ENCODE measurements at places on chromosomes 13 and 19. TPM values are rescaled to one million over a fixed set of nuclear protein-coding genes. Genes with fewer than 3 reads are reported as not detected.

Gene CD37
- total RNA-seq: 2.9 TPM

Gene PLK5
- not detected for total RNA-seq

- H3K4me1 ChIP-seq: peaks cover 18% of the 10 kb centered on the region
- H3K4me3 ChIP-seq: no peak overlapping the region
- no peaks in the 10 kb centered on the region for H3K27me3 ChIP-seq
- no peak overlapping the region for H3K27ac ChIP-seq
- H3K36me3 ChIP-seq: no peaks in the 10 kb centered on the region
- no peak for DNase-seq
Measured at GRCh38 chr13:97266332-97266731, 44.2 kb downstream of the MBNL2 start.

GRCh38 chr13:64234255-64234654 lies 2818.6 kb upstream of the PCDH20 start:
- no peak overlapping the region for H3K4me3 ChIP-seq
- H3K27me3 ChIP-seq: no peaks in the 10 kb centered on the region
- DNase-seq: no peak
- no peaks in the 10 kb centered on the region for H3K36me3 ChIP-seq
- H3K27ac ChIP-seq: no peak overlapping the region
- H3K4me1 ChIP-seq: no peaks in the 10 kb centered on the region

DNA sequence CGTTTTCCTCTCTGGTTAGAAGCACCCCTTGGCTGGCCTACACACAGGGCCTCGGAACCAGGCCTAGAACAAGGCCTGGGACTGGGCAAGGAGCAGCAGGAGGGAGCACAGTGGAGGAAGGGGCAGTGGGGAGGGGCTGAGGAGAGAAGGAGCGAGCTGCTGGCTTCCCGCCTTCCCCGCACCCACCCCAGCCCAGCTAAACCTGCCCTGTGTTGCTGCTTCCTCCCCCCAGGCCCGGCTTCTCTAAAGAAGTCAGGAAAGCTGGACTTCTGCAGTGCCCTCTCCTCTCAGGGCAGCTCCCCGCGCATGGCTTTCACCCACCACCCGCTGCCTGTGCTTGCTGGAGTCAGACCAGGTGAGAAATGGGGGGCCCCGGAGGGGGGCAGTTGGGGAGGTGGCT lies 24.3 kb downstream of the LYL1 start:
- no peak for DNase-seq
- H3K27me3 ChIP-seq: no peaks in the 10 kb centered on the region
- peaks cover 3% of the 10 kb centered on the region for H3K36me3 ChIP-seq
- H3K27ac ChIP-seq: no peak overlapping the region

Measured in liver (tissue), 10 donors.